Sciatic nerve (tissue), 2 donors: ENCODE measurements at places on chromosomes 1 and 21.

DNA sequence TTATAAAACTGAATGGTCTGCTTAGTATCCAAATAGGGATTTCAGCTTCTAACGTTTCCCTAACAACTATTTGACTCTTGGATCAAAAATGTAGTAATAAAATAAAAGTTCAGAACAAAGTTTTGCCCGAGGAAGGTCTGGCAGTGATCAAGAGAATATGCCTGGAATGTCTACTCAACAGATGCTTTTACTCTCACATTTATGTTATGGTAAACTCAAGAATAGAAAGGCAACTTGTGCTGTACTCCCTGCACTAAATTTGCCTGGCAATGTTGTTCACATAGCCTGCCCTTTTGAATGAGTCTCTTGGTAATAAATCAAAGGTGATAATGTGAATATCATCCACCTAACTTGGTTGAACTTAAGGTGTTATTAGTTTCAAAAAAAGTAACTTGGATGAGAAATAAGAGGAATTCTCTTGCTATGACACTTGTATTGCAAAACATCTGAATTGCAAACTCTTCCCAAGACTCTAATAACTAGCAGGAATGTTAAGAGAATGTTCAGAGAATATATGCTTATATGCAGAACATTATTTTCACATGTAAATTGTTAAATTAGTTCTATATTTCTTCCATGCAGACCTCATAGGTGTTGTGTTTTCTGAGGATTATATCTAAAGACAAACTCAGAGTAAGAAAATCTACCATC, 215.8 kb downstream of the COL24A1 start:
- DNase-seq, result no peak

- DNase-seq, result no peak
Observed at GRCh38 chr1:192940658-192941057, 118.5 kb downstream of the UCHL5 start.

- peak; percentile 40 for DNase-seq
Observed at GRCh38 chr21:43188181-43188580, 19.4 kb downstream of the CRYAA start.

DNA sequence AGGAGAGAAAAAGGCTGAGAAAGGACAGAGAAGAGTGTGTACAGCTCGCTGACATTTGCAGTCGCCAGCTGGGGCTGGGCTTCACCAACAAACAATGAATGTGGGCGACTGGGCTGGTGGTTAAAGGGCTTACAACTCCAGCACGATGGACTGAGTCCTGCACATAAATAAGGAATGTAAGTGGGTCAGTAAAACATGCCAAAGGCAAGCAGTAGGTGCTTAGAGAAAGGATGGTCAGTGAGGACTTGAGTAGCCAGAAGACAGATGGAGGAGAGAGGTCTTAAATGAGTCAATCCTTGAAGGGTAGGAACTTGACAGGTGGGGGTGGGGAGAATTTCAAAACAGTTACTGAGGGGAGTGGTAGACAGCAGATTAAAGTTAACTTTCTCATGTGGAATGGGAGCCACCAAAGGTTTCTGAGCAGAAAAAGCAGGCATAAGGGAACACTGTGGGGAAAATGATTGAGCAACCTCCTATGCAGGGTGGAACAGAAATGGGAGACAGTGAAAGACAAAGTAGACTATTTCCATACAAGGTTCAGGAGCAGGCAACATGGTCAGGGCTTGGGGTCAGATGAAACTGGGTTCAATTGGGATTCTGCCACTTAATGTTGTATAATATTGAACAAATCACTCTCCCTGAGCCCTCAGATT, 37.4 kb downstream of the GADD45A start:
- no peak for DNase-seq

- DNase-seq, result peak; percentile 78
Observed at GRCh38 chr1:24020025-24020424, 39.9 kb upstream of the SRSF10 start.

GRCh38 chr1:17561561-17561985, 22.1 kb downstream of the ARHGEF10L start:
- DNase-seq, result no peak

DNA sequence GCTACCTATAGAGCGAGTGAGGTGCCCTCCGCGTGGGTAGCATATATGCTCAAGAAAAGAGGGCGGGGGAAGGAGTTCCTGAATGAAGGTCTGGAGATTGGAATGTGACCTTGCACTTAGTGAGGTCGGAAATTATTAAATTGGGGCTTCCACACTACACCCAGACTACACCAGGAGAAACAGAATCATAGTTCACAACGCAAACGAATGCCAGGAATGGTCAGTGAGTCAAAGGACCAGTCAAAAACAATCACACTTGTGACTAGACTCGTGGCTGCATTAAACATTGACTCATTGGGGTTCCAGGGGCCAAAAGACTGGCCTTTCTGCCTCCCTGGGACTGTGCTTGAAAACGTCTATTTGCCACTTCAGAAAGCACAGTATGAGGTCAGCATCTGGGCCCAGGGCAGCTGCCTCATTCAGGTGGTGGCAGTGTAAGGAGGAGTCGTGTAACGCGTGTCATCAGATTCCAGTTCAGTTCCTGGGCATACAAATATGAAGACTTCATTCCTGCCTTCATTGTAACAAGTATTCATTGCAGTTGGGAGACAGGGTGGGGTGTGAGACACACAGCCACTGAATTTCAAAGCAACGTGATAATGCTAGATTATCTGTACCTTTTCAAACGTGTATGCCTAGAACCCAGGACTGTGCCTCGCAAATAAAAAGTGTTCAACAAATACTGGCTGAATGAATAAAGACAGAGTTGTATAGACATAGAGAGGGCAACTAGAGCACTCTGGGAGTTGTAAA, at the start of gene YOD1:
Gene YOD1, minus strand, starts transcription at position 18 of the 753 bp plus-strand sequence. CDS start 178 bp downstream, outside the sequence.
- no peak for DNase-seq

GRCh38 chr1:54996359-54996868, 2.3 kb upstream of the BSND start:
- peak; percentile 85 for DNase-seq

DNA sequence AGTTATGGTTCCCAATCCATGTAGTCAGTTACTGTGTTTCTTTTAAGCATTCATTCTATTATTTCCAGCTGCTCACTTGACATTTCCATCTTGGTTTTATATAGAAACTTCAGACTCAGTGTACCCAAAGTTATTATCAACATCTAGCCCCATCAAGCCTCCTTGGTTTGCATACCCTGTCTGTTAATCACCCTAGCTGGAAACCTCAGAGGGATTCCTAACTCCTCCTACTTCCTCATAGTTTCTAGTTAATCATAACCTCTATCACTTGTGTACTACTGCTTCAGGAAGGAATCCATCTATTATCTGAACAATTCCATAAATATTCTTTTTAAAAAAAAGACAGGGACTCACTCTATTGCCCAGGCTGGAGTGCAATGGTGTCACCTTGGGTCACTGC, 293.3 kb downstream of the SDCCAG8 start:
- DNase-seq, result no peak

DNA sequence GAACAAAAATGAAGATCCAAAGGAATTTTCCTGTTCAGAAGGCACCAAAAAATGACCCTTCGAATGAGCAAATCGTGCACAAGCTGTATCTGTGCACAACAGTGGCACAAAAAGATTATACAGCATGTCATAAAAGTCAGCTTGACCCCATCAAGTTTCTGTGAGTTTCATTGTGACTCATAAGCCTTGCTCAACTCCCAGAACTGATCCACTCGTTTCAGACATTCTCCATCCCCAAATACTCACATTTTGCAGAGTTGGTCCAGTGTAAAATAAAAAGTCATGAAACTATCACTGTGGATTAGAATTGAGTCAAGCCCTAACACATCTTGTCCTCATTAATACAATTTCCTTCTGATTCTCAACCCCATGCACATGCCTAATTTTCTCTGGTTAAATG, 174.7 kb upstream of the PKN2 start:
- no peak for DNase-seq

DNA sequence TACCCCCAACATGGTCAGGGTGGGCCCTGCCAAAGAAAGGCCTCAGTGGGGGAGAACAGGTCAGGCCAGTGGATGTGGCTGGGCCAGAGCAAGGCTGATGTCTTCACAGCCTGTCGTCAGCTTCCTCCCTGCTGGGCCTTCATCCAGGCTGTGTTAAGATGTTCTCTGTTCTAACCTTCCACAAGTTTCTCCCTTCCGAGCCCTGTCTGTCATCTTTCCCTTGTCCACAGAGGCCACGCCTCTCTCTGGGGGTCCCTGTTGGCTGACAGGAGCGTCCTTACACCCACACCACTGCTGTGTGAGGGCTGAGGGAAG, 36.2 kb downstream of the SIM2 start:
- DNase-seq, result no peak

DNA sequence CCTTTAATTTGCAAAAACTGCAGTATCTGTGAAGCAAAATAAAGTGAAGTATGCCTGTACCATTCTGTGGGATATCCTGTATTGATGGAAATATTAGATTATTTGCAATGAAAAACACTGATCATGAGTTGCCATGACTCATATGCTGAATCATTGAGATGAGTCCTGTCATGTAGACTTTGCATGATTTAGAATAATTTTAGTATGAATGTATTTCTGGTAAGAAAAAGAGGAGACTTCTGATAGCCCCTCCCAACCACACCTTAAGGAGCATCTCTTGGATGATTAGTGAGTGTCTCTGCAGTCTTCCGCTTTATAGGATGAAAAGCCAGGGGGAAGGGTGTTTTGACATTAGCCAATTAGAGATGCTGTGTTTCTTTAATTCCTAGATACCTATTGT, 55.2 kb upstream of the PTGS2 start:
- no peak for DNase-seq

GRCh38 chr1:43274125-43274803, 4.5 kb downstream of the TMEM125 start:
- DNase-seq, result peak; percentile 46

DNA sequence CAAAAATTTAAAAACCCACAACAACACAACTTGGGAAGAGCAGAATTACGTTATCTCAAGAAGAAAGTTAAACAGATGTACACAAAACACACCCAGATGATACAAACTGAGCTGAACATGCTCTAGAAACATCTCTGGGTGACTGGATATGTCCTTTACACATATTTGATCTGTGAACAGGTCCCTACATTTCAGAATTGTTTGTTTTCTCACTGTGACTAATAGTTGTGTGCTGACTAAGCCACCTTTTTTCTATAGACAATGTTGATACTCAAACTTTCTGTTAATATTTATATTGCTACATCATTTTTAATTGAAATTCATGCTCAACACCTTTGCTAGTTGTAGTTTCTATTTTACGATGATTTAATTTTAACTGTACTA, 1.0 kb upstream of the F11R start:
- no peak for DNase-seq

DNA sequence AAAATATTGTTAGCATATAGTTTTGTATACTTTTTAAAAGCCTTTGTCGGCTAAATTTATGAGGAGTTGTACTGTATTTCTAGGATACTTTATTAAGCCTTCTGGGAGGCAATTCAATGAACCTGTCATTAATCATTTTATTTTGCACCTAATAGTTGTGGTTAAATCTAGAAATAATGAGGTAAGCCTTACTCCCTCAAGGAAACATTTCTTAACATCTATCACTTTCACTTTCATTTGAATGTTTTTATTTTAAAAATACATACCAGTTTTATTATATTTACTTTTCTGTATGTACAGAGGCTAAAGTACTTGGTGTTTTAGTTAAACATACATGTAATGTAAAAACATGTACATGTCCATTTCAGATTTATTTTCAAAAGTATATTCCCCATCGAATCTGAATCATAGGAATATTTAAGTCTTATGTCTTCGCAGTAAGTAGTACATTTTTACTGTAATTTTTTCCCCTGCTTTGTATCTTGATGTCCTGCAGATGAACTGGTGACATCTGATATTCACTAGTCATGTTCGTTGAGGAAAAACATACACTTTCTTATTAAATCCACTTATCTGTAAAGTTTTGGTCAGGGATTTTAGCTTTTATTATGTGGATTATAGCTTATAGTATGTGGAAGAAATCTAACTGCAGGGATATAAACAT, 82.8 kb downstream of the DISP1 start:
- DNase-seq, result no peak

DNA sequence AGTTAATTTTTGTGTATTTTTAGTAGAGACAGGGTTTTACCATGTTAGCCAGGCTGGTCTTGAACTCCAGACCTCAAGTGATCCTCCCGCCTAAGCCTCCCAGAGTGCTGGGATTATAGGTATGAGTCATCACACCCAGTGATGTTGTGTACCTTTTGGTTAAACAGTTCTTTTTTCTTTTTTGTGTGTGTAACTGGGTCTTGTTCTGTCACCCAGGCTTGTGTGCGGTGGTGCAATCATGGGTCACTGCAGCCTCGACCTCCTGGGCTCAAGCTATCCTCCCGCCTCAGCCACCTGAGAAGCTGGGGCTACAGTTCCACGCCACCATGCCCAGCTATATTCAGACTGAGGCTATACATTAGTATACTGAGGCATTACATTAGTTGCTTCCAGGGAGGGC, 37.8 kb downstream of the GABPB2 start:
- no peak for DNase-seq

- no peak for DNase-seq
Observed at GRCh38 chr1:229972600-229973296, 94.3 kb upstream of the GALNT2 start.

DNA sequence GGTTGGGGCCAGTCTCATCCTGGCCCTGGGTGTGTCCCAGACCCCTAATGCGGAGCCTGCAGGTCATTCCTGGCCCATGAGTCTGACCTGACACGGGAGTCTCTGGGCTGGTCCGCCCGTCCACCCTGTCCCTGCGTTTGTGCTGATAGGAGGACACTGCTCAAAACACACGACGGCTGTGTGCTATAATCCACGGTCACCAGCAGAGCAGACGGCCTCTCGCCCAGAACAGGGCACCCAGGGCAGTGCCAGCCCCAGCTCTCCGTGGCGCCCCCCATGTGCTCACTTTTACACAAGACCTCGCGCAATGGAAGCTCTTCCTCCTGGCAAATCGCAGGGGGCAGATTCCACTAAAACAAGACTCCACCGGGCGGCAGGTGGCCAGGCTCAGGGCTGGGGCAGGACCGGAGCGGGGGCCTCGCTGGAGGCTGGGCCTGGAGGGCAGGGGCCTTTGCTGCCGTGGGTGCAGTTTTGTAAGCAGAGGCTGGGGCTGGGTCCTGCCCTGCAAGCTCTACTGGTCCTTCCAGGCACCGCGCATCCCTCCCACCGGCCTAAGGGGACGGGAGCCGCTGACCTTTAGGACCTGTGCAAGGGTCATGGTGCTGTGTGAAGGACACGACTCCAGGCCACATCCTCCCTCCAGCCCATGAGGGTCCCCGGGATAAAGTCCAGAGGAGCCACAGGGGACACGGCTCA, 10.6 kb upstream of the SLC19A1 start:
- DNase-seq, result peak; percentile 54

- no peak for DNase-seq
Observed at GRCh38 chr1:200316148-200316803, 93.6 kb downstream of the ZNF281 start.
